ENCODE measurements at places on chromosomes 7 and 10.

DNA sequence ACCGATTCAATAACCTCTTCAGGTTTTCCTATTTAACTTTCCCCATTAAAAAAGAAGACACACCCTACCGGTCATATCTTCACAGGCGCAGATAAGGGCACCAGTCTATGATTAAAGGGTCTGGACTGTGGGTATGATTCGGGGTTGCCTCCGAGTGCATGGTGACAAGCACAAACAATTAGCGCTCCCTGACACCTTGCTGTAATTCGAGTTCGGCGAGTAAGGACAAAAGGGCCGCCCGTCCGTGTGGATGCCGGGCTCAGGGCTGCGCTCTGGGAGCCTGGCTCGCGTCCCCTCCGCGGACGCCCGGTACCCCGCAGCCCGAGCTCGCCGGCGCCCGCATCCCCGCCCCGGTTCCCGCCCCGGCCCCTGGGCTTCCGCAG is 111.9 kb upstream of the RHEB start:
- peak; percentile 5 for DNase-seq

DNA sequence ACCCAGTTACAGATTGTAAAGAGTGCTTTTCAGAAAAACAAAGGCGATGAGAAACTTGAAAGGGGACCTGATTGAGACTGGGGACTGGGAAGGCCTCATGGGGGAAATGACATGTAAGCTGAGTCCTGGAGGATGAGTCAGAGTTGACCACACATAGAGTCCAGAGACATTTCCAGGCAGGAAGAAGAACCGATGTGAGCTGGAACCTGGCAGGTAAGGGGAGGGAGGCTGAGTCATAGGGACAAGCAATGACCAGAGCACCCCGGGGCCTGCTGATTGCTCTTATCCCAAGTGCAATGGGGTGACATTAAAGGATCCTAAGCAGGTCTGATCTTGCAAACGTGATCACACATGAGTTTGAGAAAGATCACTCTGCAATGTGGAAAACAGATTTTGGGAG is 11.7 kb downstream of the TLL2 start:
- DNase-seq = no peak

DNA sequence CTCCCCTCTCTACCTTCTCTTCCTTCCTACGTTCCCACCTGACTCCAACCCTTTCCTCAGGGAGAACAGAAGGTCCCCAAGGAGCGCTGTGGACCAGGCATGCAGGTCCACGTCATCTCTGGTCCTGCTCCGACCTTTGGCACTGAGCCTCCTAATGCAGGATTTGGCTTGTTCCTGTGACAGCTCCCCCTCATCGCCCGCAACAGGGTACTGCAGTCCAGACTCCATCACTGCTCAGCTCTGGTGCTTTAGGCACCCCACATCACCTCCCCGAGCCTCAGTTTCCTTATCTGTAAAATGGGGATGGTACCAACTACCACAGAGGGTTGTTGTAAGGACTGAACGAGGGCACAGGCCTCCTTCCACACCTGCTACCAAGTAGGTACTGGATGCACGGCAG is 54.6 kb downstream of the FHIP2A start:
- DNase-seq = no peak

DNA sequence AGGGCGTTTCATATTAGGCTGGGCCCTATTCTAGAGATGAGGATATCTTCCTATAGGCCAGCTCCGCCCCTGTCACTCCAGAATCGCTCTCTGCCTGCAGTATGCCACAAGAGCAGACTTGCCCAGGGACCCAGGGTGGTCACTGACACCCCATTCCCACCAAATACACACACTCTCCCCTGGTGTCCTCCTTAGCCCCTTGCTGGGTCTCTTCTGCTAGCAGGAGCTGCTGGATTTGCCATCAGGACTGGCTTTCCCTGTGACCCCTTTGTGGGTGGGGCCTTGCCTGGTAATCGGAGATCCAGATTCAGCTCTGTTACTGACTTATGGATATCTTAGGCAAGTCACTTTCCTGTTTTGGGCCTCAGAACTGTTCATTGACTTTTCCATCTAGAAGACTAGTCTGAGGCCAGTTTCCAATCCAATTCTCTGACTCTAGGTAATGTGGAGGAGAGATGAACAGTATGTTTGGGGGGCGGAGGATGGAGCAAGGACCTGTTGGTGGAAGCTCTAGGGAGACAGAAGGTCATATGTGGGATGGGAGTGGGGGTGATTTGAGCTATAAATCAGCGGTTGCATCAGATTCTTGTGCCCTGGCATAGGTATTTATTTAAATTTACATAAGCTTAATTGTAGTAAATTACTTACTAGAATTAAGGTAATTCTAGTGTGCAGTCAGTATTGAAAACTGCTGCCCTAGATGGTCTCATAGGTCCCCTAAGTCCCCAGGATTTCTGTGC is 1.6 kb downstream of the TSPAN15 start:
- DNase-seq = no peak

GRCh38 chr10:70328967-70329366 is 45.2 kb upstream of the NPFFR1 start:
- DNase-seq = no peak

GRCh38 chr10:84668186-84668763 is 339.9 kb downstream of the CCSER2 start:
- DNase-seq = no peak

- DNase-seq = no peak
These were observed 7.6 kb upstream of the ADAMTS14 start for GRCh38 chr10:70664702-70665195.

GRCh38 chr10:113381981-113382509 is 170.8 kb upstream of the HABP2 start:
- no peak for DNase-seq

DNA sequence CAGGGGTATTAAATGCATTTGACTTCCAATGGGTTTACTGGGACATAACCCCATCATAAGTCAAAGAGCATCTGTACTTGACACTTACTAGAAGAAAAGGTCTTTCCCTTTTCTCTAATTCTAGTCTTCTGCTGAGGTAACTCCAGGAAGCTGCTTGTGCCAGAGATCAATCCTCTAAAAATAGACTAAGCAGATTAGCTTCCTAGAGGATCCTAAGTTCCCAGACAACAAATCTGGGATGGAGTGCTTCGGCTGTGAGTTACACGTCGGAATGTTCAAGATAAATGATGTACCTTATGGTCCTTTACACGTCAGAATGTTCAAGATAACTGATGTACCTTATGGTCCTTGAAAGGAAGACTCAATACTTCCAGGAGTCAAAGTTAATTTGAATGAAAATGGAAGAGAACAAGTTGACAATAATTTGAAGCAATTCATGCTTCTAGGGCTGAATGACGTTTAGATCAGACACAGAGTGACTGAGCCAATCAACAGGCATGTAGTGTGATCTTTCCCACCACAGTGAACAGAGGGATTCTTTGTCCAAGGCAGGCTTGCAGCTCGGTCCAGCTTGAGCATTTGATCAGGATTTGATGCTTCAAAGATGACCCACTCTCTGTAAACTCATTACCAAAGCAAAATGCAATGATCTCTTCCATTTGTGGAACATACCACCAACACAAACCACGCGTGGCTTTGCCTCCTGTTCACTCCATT is 63.8 kb downstream of the SLC37A3 start:
- DNase-seq = no peak

GRCh38 chr7:155863721-155864151 is 51.5 kb upstream of the SHH start:
- DNase-seq = no peak

DNA sequence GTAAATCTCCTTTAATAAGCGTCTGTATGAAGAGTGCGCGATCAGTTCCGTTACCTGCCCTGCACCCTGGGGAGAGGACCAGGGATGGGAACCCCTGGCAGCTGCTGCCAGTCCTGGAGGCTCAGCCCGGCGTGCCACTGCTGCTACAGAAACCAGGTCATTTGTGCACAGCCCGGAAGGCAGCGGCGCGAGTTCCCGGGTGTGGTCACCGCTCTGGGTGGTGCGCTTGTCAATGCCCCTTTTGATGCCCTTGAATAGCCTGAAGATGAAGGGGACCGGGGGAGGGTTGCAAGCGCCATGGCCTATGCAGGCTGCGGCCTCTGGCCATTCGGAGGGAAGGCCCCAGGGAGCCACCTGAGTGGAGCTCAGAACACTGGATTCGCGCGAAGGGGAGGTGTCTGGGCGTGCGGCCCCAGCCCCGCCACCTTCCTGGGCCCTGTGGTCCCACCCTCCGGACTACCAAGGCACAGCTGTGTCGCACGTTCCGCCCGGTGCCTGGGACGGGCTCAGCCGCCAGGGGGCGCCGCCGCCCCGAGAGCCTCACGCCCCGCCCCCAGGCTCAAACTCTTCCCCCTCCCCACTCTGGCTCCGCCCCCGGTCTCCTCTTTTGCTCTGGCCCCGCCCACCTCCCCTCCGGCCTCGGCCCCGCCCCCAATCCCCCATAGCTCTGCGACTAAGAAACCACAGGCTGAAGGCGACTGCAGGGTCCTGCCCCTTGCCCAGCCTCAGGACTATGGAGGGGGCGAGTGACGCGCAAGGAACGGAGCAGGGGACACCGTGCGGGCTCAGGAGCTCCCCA is 16.5 kb downstream of the AP5Z1 start:
- DNase-seq = peak; percentile 63

DNA sequence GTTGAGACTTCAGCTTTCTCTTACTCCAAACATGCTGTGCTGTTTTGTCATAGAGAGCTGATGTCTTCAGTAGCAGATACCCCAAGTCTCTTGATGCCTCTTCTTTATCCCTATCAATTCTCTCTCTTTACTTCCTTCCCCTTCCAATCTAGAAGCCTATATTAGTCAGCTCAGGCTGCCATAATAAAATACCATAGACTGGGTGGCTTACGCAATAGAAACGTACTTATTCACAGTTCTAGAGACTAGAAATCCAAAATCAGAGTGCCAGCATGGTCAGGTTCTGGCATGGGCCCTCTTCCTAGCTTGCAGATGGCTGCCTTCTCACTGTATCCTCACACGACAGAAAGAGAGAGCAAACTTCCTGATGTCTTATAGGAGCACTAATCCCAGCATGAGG is 9.0 kb upstream of the GARS1 start:
- no peak for DNase-seq

DNA sequence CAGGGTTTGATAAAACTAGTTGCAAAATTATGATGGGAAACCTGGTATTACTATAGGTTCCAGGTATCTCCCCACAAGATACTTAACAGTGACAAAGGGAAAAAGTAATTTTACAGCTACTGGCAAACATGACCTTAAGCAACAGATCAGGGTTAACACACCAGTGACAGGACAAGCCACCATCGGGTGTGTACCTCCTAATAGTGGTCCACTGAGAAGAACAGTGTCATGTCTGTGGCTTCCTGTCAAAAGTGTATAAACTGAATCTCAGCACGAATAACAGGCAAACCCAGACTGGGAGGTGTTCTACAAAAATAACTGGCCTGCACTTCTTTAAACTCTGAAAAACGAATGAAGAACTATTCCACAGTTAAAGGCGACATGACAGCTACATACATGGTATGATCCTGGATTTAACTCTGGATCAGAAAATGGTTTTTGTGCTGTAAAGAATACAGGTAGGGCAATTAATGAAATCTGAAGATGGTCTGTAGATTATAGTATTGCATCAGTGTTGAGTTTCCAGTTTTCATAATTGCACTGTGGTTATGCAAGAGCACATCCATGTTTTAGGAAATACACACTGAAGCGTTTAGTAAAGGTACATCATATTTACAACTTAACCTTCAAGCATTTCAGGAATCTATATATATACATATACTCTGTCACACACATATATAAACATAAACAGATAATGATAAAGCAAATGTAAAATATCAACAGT is 32.0 kb upstream of the ARMS2 start:
- DNase-seq = no peak

DNA sequence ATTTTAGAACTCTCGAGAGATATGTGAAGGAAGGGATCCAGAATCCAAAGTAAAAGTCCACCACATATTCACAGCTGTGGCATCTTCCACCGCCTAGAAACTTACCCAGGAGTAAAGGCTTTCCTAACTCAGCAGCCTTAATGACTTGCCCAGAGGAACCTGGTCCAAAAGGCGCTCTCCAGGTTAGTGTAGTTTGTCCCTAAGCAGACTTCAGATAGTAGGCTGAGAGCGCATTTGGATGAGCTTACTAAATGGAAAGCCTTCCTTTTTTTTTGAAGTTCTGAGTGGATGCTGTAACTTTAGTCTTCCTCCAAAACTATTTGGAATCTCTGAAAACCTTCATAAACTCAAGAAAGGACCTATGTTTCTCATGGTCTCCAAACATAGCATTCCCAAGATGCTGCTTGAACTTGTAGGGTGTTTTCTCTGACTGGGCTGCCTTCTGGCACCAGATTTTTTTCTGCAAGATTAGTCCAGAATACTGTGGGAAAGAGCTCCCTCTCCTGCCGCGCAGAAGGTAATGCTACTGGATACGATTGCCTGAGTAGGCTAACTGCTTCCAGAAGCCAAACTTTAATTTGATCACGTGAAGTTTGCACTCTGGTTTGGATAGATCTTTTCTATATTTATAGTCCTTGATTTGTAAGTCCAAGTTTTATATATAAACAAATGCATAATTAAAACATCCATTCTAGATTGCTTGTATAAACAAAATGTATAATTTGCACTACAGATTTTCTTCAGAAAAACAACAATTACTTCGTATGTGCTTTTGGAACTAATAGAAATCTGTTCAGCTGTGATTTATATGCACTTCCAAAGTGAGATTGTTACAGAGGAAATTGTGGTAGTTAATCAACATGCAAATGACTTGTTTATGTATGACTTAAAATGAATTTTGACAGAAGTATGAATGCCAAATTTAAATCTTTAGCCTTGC is 19.6 kb upstream of the GPR37 start:
- no peak for DNase-seq

GRCh38 chr7:151459726-151460473 is 20.0 kb upstream of the CRYGN start:
- no peak for DNase-seq

GRCh38 chr7:151680810-151681209 is 161.1 kb upstream of the RHEB start:
- no peak for DNase-seq

DNA sequence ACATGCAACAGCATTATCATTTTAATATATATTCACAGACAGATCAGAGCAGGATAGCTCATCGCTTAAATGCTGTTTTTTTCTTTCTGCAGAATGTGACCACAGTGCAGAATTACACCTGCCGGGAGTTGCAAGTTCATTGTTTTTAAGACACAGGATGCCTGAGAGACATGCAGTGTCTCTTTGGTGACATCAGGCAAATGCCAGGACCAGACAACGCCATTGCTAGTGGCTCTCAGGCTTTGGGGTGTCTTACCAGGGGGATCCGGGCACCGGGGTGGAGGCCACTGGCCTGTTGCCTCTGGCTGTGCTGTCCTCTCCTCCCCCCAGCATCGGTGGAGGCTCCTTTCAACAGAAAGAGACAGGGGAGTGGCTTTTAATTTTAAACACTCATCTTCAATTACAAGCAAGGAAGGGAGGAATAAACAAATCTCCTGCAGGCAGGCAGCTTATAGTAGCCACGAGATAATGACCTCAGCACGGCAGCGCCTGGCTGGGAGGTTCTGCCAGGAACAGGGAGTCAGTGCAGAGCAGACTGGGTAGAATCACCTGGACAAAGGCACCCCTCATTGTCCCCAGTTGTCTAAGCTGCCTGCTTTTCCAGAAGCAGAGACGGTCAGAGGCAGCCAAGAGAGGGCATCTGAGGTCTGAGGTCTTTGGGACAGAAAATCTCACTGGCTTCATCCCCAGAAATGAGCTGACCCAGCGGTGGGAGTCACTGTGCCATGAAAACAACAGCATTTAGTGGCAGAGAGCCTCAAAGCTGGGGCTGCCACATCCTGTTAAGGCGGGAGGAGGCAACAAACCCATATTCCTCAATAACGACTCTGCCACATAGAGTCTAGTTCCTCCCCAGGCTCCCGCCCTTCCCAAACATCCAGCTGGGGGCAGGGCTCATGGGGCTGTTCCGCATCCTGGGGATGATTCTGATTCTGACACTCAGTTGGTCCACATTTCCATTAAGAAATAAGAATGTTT is 148.4 kb downstream of the TCERG1L start:
- DNase-seq = no peak

GRCh38 chr7:37205451-37205850 is 243.2 kb downstream of the ELMO1 start:
- no peak for DNase-seq

All from T-helper 1 cell (primary cell).